ENCODE measurements at places on chromosomes 12 and 14.
A peak's percentile ranks its signal among the peaks of the same experiment; 100 is the strongest.

DNA sequence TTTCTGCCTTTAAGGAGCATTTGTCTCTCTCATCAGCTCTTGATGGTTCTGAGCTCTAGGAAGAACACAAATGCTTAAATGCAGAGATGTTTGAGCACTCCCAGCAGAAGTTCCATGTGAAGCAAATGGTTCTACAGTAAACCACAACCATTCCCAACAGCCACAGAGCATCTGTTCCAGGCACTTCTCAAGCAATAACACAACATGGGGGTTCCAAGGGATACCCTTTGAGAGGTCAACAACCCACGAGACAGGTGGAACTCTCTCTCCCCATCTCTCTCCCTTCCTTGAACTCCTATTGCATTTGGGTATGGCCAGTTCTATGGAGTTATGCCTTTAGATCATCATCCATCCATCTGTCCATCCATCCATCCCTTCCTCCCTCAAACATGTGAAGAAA is 5.2 kb upstream of the COL2A1 start:
- H3K27ac ChIP-seq = no peak overlapping the region
- H3K4me3 ChIP-seq = no peak overlapping the region
- peaks cover 2% of the 10 kb centered on the region for H3K4me1 ChIP-seq
- peaks cover 74% of the 10 kb centered on the region for H3K27me3 ChIP-seq

- no peaks in the 10 kb centered on the region for H3K4me1 ChIP-seq
- no peak overlapping the region for H3K4me3 ChIP-seq
- no peak overlapping the region for H3K27ac ChIP-seq
- DNase-seq = peak; percentile 1
- H3K36me3 ChIP-seq = no peaks in the 10 kb centered on the region
Observed at GRCh38 chr12:109734219-109735000, 20.8 kb downstream of the FAM222A start.

DNA sequence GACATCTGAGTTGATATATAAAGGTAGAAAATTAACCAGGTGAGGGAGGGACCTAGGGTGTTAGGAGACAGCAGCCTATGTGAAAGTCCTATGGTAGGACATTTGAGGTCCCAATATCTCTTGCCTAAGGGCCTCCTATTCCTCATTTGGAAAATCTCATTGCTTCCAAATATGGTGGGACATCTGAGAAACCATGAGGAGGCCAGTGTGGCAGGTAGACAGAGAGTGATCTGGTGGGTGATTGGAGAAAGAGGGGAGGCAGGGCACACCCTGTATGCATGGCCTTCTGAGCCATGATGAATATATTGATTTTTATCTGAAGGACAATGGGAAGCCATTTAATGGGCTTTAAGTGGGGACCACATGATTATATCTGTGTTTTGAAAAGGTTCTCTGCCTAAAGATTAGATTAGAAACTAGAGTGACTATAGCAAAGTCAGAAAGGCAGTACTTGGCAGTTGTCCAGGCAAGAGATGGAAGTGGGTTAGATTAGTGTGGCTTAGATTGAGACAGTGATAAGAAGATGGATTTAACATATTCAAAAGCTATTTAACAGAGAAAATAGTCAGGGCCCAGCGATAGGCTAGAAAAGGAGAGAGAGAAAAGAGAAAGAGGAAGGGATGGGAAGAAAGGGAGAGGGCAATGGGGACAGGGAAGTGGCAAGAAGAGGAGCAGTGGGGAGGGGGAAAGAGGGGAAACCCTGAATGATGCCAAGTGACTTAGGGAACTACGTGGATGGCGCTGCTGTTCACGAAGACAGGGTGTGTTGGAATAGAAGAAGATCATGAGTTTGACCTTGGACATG is 237.2 kb upstream of the SRRM4 start:
- no peak overlapping the region for H3K4me3 ChIP-seq
- H3K36me3 ChIP-seq = no peaks in the 10 kb centered on the region
- DNase-seq = no peak
- H3K27ac ChIP-seq = no peak overlapping the region
- H3K27me3 ChIP-seq = no peaks in the 10 kb centered on the region
- no peaks in the 10 kb centered on the region for H3K4me1 ChIP-seq

DNA sequence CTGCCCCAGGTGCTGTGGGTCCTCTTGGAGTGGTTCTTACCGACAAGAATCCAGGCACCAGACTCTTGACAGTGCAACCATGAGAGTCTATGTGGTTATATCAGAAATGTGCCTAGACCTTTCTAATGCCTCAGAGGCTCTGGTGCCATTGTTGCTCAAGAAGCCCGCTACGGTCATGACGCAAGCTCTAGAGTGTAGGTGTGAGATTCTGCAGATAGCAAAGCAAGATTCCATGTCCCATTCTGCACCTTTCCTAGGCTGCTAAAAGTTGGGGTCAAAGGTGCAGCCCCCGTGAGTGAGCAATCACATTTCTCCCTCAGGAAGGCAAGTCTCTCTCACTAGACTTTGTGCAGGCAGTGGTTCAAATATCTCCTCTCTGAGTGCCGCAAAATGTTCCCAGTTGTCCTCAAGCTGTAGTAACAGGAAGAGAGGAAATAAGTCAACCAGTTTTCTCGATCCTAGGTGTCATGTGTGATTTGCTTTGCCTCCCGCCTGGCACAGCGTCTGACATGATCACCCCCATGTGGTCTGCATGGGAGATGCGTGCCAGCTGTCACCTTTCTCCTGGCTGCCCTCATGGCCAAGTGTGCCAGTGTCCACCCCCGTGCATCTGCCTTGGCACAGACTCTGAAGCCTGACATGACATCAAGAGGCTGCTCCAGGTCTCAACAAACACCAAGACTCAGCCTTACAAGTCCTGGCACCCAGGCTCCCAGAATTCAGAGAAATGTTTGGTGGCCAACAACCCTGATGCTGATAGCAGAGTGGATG is 122.5 kb upstream of the COCH start:
- no peak for DNase-seq
- no peaks in the 10 kb centered on the region for H3K4me1 ChIP-seq
- H3K27me3 ChIP-seq = peaks cover 20% of the 10 kb centered on the region

DNA sequence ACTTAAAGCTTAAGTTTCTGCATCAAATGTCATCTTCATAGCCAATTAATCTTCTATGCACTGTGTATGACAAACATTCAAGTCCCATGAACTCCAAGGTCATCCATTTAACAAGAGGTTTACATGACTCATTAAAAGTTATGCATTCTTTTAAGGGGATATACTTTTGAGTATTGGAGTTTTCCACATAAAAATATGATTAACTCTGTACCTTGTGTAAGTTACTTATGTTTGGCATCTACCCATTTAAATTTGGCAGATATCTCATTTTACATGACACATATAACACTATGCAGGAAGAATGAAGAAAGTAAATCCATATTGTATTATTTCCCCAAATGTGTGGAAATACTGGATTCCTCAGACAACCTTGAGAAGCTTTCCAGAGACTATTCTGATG is 240.2 kb downstream of the PAX9 start:
- H3K27ac ChIP-seq = no peak overlapping the region
- H3K4me1 ChIP-seq = no peaks in the 10 kb centered on the region
- no peak overlapping the region for H3K4me3 ChIP-seq
- H3K27me3 ChIP-seq = no peaks in the 10 kb centered on the region
- no peaks in the 10 kb centered on the region for H3K36me3 ChIP-seq

DNA sequence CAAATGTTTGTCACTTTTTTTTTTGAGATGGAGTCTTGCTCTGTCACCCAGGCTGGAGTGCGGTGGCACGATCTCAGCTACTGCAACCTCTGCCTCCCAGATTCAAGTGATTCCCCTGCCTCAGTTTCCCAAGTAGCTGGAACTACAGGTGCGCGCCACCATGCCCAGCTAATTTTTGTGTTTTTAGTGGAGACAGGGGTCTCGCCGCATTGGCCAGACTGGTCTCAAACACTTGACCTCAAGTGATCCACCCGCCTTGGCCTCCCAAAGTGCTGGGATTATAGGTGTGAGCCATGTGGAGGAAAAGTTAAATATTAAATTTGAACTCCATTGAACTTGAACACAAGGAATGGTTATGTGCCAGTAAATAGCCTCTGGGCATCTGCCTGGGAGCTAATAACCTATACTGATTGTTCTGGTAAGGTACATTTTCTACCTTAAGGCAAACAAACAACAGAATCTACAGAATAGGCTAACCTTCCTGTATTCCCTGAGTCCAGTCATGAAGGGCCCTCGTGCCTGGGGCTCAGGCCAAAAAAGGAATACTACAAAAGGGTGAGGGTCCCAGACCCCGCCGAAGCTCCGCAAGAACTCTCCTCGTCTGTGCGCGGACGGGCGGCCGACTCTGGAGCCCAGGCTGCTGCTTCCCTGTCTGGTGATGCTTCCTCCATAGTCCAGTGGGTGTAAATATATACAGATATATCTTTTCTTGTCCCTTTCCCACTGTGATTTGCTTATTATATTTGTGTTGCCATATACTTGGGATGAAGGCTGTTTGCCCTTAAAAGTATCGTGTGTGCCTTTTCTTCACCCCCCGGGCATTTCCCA is 74.0 kb upstream of the EIF5 start:
- H3K27me3 ChIP-seq = peaks cover 7% of the 10 kb centered on the region
- DNase-seq = no peak
- no peaks in the 10 kb centered on the region for H3K36me3 ChIP-seq
- no peaks in the 10 kb centered on the region for H3K4me1 ChIP-seq

DNA sequence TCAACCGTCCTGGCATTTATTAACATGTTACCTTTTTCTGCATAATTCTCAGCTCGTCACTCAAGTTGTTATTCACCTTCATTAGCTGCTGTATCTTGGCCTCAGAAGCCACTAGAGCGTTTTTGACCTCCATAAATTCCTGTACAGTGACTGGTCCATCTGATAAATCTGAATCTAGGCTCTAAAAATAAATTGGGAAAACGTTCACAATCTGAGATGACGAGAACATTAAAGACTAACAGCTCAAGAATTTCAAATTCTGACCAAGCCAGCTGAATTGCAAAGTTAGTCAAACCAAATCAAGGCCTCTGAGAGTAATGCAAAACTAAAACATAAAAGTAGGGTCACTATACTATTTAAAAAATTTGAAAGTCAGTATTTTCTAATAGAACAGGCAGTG is 45.0 kb downstream of the GIT2 start:
- H3K4me1 ChIP-seq = peaks cover 46% of the 10 kb centered on the region
- peak overlapping the region; percentile 89 for H3K27ac ChIP-seq
- peak; percentile 96 for DNase-seq
- peaks cover 22% of the 10 kb centered on the region for H3K36me3 ChIP-seq
- no peaks in the 10 kb centered on the region for H3K27me3 ChIP-seq
- H3K4me3 ChIP-seq = no peak overlapping the region

DNA sequence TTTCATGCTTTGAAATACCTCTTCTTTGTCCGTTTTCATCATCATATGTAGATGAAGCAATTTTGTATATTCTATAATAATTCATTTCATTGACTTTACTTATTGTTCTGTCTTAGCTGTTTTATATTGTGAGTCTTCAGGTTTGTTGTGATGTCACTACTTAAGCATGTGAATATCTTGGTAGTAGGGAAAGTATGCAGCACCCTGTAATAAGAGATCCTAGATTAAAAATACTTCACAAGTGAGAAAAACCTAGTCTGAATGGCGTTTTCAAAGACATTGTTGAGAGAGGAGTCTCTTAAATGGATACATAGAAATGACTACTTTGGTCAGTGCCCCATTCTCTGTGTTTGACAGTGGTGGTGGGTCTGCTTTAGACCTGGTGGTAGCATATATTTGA is 61.4 kb downstream of the SLC16A7 start:
- no peaks in the 10 kb centered on the region for H3K27me3 ChIP-seq
- H3K4me3 ChIP-seq = no peak overlapping the region
- no peak overlapping the region for H3K27ac ChIP-seq
- H3K36me3 ChIP-seq = no peaks in the 10 kb centered on the region
- peaks cover 2% of the 10 kb centered on the region for H3K4me1 ChIP-seq

GRCh38 chr14:95210699-95211098 is 53.4 kb upstream of the DICER1 start:
- no peak for DNase-seq
- peaks cover 1% of the 10 kb centered on the region for H3K27me3 ChIP-seq
- no peak overlapping the region for H3K27ac ChIP-seq
- no peaks in the 10 kb centered on the region for H3K4me1 ChIP-seq

- H3K4me3 ChIP-seq = no peak overlapping the region
- DNase-seq = no peak
- no peaks in the 10 kb centered on the region for H3K4me1 ChIP-seq
- no peaks in the 10 kb centered on the region for H3K36me3 ChIP-seq
Observed at GRCh38 chr14:101193106-101193844, 289.8 kb upstream of the RTL1 start.

DNA sequence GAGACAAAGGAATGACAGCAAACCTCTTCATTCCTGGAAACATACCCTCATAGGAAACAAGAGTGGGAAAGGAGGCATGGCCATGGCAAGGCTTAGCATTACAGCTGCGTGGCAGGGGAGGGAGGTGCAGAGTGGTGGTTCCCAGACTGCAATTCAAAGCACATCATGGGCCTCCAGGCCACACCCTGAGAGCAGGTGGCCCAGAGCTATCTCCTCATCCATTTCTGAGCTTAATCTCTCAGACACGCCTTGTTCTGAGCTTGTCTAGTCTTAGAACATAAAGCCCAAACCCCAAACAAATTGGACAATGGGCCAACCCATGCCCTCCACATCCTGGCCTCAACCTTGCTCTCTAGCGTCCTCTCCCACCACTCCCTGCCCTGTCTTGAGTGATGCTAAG is 5.9 kb upstream of the KRT3 start:
- no peaks in the 10 kb centered on the region for H3K4me1 ChIP-seq
- DNase-seq = no peak
- no peak overlapping the region for H3K27ac ChIP-seq
- H3K36me3 ChIP-seq = no peaks in the 10 kb centered on the region
- peaks cover 14% of the 10 kb centered on the region for H3K27me3 ChIP-seq

DNA sequence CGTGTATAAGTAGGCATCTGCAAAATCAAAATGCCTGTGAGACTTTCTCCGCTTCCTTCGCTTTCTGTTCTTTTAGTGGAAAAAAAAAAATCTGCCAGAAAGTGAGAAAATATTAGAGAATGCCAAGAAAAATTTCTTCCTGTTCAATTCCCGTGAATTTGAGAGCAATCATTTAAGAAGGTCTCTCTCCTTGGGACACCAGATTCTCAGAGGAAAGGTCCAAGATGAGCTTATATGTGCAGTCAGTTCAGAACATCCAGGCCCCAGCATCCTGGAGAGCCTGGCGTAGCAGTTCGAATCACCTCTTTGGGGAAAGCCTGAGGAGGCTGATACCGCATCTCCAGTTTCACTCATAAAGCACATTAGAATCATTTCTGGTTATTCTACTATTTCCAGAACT is 912.8 kb downstream of the GALC start:
- no peaks in the 10 kb centered on the region for H3K27me3 ChIP-seq
- no peak for DNase-seq
- no peak overlapping the region for H3K27ac ChIP-seq

DNA sequence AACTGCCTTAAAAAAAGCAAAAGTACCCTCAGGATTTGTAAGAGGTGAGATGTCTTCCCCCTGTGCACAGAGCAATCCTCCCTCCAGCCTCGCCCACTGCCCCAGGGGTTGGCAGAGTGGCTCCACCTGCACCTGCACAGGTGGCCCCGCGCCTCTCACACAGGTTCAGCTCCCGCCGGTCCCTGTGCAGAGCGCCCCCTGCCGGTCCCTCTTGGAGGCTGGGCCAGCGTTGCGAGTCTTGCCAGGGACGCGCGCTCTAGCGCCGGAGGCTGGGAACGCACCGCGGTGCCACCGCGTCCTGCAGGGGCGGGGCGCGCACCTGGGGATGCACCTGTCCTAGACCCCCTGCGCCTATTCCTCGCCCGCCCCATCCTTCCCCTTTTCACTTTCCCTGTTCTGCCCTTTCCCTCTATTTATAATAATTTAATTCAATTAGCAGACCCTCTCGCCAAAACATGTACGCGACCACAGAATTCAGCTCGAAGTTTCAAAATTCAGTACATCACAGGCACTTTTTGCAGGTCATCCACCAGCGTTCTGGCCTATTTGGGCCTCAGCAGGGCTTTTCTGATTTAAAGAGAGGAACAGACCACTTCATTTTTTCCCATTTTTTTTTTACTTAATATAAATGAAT is 618.6 kb downstream of the AACS start:
- H3K36me3 ChIP-seq = no peaks in the 10 kb centered on the region
- no peak overlapping the region for H3K4me3 ChIP-seq
- no peaks in the 10 kb centered on the region for H3K27me3 ChIP-seq
